ENCODE measurements at places on chromosomes 6 and 20.
A peak's percentile ranks its signal among the peaks of the same experiment; 100 is the strongest.

- peak; percentile 48 for DNase-seq
These were observed 511.8 kb upstream of the ZNF337 start for GRCh38 chr20:26208296-26209091.

DNA sequence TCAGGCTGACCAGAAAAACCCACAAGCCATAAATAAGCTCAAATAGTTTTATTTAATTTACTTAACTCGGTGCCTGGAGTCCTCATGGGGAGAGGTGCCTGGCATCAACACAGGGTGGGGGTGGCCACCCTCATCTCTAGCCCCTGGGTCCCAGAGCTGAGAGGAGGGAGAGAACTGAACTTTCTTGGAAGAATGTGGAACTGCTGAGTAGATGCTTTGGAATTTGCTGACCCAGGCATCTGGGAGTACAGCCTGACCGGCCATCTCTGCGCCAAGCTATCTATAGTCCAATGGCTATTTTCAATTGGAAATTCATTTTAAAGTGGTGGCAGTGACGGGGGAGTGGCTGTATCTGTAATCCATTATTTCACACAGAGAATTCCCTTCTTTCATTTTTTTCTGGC is 104.8 kb downstream of the CDH26 start:
- DNase-seq, result peak; percentile 33

DNA sequence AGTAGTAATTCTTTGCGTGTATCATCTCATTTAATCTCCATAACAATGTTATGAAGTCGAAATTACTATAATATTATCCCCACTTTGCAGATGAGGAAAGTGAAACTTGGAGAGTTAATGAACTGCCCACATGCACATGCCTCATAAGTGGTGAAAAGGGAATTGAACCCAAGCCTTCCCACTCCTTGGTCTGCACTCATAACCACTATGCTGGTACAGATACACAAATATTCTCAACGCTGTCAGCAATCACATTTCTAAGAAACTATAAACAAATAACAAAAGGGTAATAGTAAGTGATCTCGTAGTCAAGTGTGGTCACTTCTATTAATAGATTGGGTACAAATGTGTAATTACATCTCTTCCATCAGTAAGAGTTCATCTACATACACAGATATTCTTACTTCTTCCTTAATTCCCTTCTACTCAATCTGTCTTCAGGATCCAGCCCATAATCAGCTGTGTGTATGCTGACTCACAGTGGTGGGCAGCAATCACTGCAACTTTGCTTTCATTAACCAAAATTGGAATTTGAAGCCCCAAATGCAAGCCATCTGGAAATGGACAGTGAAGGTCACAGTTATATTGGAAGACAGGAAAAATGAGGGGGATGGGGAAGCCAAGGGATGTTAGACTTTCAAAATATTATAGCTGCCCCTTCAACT is 6.6 kb downstream of the PRSS35 start:
- no peak for DNase-seq

GRCh38 chr6:90545448-90545847 is 41.4 kb downstream of the MAP3K7 start:
- DNase-seq, result no peak

DNA sequence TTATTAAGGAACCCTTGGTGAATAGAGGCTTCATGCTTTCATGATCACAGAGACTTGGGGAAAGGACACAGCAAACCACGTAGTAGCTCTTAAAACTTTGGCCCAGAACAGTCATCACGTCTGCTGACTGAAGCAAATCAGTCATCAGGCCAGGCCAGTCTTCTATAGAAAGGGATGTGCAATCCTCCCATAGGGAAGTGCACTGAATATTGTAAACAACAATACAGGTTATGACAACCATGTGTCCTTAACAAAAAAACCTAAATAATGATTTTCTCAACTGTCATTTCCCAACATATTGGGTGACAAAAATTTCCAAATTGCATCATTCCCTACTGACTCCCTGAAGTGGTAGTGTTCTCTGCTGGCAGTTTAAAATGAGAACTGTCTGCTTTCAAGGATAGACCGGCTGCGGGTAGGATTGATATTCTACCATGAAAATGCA is 388.2 kb upstream of the CITED2 start:
- no peak for DNase-seq

- no peak for DNase-seq
These were observed 52.4 kb upstream of the PLN start for GRCh38 chr6:118495485-118496280.

DNA sequence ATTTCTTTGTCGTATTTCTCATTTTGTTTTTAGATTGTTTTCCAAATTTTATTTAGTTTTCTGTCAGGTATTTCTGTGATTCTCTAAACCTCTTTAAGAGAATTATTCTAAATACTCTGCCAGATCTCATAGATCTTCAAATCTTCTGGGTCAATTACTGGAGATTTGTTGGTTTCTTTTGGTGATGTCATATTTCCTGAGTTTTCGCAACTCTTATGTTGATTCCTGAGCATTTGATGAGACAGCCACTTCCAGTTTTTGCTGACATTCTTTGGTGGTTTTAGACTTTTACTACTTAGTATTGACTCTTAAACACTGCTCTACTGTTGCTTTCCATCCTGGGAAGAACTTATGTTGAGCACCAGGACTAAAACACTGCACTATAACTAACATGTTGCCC is 21.9 kb downstream of the ADGB start:
- no peak for DNase-seq

- no peak for DNase-seq
These were observed 8.2 kb downstream of the DHX35 start for GRCh38 chr20:38970302-38970701.

- no peak for DNase-seq
These were observed 52.6 kb upstream of the SALL4 start for GRCh38 chr20:51854921-51855320.
